ENCODE measurements at places on chromosomes 5 and 9.
A peak's percentile ranks its signal among the peaks of the same experiment; 100 is the strongest.

DNA sequence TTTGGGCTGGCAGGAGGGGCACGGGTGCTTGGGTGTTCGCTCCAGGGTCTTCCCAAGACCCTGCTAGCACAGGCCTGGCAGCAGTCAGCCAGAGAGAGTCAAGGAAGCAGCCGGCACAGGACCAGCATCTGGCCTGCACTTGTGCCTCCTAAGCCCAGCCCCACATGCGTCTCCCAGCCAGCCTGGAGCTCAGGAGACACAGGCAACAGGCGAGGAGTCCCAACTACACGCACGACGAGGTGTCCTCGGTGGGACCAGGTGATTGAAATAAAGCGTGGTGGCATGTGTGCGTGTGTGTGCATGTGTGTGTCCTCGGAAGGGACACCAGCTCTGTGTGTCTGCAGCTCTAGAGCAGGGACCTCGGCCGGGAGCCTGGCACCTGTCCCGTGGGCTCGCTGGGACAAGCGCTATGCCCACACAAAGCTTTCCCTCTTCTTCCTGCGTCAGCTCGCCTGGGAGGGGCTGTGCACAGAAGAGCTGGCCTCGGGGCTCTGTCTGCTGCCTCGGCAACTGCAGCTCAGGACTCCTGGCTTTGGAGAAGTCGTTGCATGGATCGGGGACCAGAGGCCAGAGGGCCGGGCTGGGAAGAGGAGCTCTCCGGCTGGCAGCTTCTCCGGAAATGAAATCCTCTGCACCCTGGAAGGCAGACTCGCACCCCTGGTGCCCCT lies 14.7 kb upstream of the SLC9A3 start:
- DNase-seq: no peak

- peak; percentile 88 for DNase-seq
These were observed 258.4 kb upstream of the TAS2R1 start for GRCh38 chr5:9888501-9888901.

- no peak for DNase-seq
These were observed 62.2 kb downstream of the SNX18 start for GRCh38 chr5:54579591-54580295.

DNA sequence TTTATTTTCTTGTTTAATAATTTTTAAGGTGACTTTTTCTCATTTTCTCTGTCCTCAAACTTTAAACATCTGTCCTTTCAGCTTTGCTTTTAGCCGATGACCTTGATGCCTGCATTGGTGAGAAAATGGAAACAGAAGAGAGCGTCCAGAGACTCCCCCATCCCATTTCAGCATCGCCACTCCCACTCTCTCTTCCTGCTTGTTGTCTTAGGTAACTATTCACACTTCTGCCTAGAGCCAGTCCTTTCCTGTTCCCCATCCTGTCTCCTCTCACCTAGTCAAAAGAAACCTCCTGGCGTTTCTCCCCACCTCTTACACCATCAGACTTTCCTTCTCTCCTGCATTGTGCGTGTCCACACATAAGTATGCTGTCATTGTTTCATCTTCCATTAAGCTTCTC lies 124.6 kb downstream of the MAST4 start:
- DNase-seq: no peak
